ENCODE measurements at places on chromosomes 6 and 20.

DNA sequence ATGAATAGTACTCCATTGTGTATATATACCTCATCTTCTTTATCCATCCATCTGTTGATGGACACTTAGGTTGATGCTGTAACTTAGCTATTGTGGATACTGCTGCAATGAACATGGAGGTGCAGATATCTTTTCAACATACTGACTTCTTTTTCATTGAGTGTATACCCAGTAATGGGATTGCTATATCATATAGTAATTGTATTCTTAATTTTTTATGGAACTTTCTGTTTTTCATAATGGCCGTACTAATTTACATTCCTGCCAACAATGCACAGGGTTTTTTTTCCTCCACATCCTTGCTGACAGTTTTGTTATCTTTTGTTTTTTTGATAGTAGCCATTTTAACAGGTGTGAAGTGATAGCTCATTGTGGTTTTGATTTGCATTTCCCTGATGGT is 5.2 kb downstream of the CCN2 start:
- DNase-seq = no peak

DNA sequence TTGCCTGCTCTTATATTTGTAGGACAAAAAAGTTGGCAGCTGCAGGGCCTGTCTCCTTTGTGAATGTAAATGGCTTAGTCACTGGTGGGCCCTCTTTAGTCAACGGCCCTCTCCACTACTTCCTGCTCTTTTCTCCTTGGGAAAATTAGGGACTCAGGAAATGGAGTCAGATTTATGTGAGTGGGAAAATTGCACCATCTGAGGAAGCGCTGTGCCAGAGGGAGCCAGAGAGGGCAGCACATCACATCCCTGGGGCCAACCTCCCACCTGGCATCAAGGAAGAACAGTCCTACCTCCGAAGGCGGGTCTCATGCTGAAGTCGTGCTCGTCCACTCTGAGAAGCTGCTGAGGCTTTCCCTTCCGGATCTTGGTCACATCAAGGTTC is 15.6 kb downstream of the GABRR2 start:
- no peak for DNase-seq

GRCh38 chr20:61056116-61056515 is 195.9 kb upstream of the CDH4 start:
- DNase-seq = no peak

- DNase-seq = peak; percentile 70
Observed at GRCh38 chr20:49534255-49534712, 33.7 kb downstream of the PTGIS start.

GRCh38 chr6:112163295-112164257 is 76.2 kb downstream of the FAM229B start:
- peak; percentile 39 for DNase-seq

- no peak for DNase-seq
Observed at GRCh38 chr6:130980310-130981032, 82.6 kb downstream of the EPB41L2 start.

DNA sequence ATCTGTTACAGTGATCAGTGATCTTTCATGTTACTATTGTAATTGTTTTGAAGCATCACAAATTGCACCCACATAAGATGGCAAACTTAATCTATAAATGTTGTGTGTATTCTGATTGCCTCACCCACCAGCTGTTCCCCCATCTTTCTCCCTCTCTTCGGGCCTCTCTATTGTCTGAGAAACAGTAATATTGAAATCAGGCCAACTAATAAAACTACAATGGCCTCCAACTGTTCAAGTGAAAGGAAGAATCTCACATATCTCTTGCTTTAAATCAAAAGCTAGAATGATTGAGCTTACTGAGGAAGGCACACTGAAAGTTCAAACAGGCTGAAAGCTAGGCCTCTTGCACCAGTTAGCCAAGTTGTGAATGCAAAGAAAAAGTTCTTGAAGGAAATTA is 141.2 kb downstream of the CDK19 start:
- no peak for DNase-seq

- peak; percentile 15 for DNase-seq
Observed at GRCh38 chr20:2751878-2752566, 48.4 kb downstream of the CPXM1 start.

DNA sequence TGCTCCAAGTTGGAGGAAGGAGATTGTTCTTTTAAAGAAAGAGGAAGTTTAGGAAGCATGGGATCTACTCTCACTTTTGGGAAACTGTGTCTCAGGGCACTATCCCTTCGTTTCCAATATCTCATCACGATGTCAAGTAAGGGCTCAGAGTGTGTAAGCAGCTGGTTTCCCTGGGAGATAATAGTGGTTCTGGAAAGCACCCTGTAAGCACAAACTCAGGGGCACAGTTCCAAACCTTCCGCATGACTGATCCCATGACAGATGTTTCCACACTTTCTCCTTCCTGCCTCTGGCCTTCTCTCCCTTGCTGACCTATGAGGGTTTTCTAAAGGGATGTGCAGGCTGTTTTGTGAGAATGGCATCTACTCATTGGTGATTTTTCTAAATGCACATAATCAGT is 33.9 kb downstream of the ADTRP start:
- DNase-seq = no peak

- no peak for DNase-seq
Observed at GRCh38 chr6:133590814-133591213, 298.1 kb upstream of the TCF21 start.

GRCh38 chr20:9457136-9457535 is 57.3 kb upstream of the LAMP5 start:
- DNase-seq = no peak

DNA sequence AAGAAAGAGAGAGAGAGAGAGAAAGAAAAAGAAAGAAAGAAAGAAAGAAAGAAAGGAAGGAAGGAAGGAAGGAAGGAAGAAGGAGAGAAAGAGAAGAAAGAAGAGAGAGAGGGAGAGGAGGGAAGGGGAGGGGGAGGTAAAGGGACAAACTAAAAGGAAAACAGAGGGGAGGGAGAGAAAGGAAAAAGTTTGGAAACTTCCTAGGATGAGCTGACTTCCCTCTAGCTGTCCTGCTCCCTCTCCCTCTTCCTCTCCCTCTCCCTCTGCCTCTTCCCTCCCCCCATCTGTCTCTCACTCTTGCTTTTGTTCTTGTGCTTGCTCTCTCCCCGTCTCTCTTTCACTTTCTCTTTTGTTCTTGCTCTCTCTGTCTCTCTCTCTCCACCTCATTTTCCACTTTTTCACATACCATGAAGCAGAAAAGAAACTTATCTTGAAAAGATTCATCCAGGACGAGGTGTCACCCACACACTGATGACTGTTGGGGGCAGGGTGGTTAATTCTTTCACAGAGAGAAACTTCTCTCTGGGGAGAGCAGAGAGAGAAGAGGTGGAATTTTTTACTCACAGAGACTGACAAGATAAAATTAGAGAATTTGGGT is 56.4 kb upstream of the DUSP22 start:
- no peak for DNase-seq

- DNase-seq = no peak
Observed at GRCh38 chr20:63478346-63479302, 6.2 kb upstream of the KCNQ2 start.

DNA sequence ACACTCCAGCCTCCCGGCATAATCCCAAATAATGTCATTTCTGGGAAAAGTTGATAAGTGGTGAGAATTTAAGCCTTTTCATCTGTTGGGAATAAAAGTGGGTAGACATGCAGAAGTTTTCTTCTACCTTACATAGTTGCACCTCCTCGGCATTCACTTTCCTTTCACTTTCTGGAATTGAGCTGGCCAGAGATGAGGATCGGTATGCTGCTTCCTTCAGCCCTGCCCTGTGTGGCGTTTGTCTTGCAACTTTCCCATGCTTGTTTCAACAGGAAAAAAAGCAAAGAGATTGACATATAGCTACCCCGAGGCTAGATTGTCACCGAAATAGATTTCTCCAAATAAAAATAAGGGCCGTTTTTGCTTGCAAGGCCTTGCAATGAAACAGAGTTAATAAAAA is 65.8 kb upstream of the JAG1 start:
- no peak for DNase-seq

DNA sequence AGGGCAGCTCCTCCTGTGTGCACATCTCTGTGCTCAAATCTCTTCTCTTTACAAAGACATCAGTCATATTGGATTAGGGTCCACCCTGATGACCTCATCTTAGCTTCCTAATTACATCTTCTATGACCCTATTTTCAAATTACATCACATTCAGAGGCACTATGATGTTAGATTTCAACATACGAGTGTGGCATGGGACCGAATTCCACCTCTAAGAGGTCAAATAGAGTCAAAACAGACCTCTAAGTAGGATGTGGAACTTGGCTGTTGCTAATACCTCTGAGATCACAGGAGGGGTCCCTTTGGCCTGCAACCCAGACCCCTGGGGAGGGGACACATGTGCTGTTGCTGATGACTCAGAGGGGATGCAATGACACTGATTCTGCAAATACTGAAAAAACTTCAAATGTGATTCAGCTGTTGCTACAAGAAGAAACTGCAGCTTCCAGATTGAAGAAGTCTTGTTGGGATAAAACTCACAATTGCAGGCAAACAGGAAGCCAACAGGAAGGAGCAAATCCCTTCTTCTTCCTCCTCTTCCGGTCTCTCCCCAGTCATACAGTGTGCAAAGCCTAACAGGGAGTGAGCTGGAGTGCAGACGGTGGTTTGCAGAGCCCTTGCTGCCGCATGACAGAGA is 216.2 kb downstream of the MYLK4 start:
- no peak for DNase-seq

GRCh38 chr6:134058622-134059366 is 6.4 kb upstream of the SLC2A12 start:
- DNase-seq = no peak
